ENCODE measurements at places on chromosomes 3 and 15.

DNA sequence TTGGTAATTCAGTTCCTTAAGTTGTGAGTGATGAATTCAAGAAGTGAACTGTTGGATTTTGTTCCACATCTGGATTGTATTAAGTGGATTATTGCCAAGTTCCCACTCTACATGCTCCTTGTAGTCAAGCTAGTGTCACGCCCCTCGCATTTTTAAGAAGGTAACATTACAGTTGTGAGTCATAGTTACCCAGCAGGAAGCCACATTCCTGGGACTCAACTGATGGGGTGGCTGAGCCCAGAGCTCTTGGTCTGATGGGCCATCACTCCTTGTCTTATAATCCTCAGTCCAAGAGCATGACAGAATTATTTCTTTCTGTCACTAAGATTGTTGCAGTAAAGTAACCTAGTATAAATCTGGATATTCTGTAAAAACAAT lies 102.7 kb downstream of the PTPRG start:
- no peak for DNase-seq

GRCh38 chr3:72523429-72524151 lies 324.7 kb downstream of the SHQ1 start:
- DNase-seq = peak; percentile 22

DNA sequence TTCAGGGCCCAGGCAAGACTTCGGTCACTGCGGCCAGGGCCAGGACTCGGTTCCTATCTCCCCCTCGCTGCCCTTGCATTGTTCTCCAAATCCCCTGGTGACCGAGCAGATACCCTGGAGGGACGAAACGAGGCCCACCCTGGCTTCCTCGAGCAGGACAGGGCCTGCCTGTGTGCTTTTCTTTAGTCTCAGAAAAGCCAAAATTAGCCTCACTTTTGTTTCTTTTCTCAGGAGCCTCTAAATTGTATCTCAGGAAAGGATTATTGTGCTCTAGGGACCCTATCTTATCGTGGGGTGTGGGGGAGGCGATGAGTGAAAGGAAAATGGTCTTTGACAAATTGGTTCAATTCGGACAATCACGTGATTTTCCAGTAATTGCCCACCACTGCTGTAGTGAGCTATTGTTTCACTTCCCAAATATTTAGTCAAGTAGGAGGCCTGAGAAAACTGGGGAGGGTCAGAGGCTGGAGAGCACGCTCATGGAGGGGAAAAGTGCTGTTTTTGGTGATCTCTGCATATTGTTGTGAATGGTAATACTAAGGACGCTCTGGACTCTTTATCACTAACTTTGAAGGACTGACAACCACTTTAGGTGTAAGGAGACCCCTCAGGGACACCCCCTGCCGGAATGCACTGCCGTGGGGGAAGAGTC lies 61.6 kb downstream of the TMEM44 start:
- DNase-seq = no peak

GRCh38 chr3:115648559-115648958 lies 25.2 kb downstream of the GAP43 start:
- no peak for DNase-seq

GRCh38 chr3:130480736-130481135 lies 36.2 kb upstream of the COL6A6 start:
- DNase-seq = no peak

GRCh38 chr3:174035328-174035886 lies 637.9 kb downstream of the NLGN1 start:
- DNase-seq = no peak
